ENCODE measurements at places on chromosomes 13 and 19.
A peak's percentile ranks its signal among the peaks of the same experiment; 100 is the strongest.

- no peak for DNase-seq
Observed at GRCh38 chr13:31725841-31726240, 13.5 kb upstream of the RXFP2 start.

GRCh38 chr19:30390356-30390988 lies 18.3 kb downstream of the ZNF536 start:
- DNase-seq: no peak

GRCh38 chr13:70408865-70409264 lies 300.6 kb upstream of the KLHL1 start:
- no peak for DNase-seq

DNA sequence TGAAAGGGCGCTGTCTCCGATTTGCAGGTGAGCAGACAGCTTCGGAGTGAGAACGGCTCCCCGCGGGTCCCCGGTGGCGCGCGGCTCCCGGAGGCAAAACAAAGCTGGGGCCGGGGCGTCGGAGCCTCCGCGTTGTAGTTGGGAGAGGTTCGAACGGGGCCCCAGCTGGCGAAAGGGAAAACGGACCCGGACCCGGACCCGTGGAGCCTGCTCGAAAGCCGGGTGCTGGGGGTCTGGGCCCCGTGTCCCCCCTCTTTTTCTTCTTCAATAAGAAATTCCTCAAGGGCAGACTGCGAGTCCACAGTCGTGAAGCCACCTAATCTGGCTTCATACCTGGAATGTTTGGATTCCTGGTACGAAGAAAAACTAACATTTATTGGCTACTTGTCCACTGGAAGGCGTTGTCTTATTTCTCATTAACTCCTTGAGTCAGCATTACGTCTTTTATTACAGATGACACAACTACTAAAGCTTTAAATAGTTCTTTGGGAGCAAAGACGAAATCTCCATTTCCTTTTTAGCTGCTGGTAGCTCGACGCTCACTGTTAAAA lies 632 bp upstream of the MTIF3 start:
- DNase-seq: no peak

GRCh38 chr19:56110515-56111448 lies 10.3 kb downstream of the ZNF787 start:
- no peak for DNase-seq

DNA sequence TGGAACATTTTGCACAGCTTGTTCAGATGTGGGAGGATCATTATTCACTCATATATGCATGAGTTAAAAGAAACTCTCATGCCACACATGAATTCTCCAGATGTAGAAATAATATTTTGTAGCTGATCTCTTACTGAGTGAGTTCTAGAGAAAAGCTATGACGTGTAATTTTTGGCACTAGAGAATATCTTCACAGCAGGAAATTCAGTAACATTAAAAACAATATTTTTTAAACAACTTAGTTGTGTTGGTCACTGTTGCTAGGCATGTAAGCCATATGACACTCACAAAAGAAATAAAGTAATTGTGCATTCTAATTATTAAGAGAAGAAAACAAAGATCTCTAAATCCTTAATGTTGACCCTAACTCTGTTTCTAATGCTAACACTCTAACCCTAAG lies 371.4 kb upstream of the SLC10A2 start:
- no peak for DNase-seq

- DNase-seq: no peak
Observed at GRCh38 chr19:2747349-2747748, 7.5 kb upstream of the SLC39A3 start.

DNA sequence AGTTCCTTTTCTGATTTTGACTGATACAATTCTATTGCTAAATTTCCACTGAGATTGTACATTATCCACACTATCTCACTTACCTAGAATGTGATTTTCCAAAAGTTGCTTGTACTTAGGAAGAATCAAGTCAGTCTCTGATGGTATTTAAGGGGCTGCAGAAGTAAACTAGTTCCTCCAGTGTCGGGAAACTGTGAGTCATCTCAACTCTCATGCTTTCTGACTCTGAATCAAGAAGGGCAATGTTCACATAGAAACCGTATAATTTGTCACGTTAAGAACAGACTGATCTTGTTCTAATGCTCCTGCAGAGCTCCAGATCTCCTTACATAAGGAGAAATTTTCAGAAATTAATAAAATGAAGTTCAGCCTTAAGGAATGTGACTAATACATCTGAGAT lies 369.3 kb downstream of the KLF5 start:
- DNase-seq: no peak

- DNase-seq: no peak
Observed at GRCh38 chr19:38375748-38376147, 1.4 kb downstream of the PSMD8 start.

- DNase-seq: no peak
Observed at GRCh38 chr19:15564534-15565168, 50.4 kb upstream of the CYP4F8 start.

DNA sequence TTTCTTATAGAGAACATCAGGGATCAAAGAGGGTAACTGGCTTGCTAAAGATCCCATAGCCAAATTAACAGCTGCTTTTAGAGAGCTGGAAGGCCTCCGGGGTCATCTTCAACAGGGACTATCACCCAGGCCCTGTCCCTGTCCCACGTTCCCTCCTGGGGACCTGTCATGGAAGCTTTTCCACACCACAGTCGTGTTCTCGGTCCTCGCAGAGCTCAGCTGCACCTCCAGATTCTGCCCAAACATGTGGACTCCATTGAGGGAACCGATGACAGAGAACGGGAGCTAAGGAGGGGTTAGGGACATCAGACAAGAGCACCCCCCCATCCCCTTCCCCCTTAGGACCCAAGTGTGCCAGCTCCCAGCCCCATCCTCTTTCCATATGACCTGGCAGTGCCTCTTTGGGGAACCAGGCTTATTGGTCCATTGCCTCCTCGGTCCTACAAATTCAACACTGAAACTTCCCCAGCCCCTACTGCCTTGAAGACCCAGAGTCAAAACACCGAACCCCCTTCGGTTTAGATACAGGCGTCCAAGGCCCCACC lies 568 bp downstream of the FUZ start:
- DNase-seq: no peak

- DNase-seq: no peak
Observed at GRCh38 chr13:97724450-97724849, 229.0 kb upstream of the IPO5 start.

DNA sequence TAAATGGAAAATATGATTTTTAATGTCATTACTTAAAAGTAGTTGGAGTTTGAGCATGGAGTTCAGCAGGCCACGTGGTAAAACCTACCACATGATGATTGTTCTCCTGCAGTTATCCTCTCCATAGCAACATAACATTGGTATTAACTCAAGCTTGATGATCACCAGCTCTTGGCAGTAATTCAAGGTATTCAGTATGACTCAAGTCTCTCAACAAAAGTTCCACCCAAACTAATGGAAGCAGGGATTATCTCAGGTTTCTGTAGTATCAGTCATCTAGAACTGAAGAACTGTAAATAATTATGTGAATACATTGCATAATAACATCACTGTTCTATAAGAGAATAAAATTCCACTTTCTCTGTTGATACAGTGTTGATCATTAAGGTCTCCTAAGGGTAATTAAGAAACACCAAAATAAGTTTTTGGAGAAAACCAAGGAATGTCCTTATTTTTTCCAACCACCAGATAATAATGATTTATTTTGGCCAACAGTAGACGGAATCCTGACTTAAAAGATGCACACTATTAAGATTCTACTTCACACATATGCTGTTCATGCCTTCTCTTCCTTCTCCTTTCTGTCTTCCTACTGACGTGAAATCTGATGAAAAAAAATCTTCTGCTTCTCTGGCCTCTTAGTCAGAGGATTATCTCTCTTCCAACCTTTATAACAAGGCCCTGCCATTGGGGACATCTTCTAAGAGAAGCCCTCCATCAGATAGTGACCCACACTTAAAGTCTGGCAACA lies 1092.3 kb downstream of the EFNB2 start:
- DNase-seq: no peak

- no peak for DNase-seq
Observed at GRCh38 chr13:22114630-22115311, 443.9 kb downstream of the FGF9 start.

- no peak for DNase-seq
Observed at GRCh38 chr19:2324220-2324948, 4.0 kb downstream of the LSM7 start.

GRCh38 chr19:18500376-18500775 lies 21.5 kb downstream of the ELL start:
- no peak for DNase-seq

DNA sequence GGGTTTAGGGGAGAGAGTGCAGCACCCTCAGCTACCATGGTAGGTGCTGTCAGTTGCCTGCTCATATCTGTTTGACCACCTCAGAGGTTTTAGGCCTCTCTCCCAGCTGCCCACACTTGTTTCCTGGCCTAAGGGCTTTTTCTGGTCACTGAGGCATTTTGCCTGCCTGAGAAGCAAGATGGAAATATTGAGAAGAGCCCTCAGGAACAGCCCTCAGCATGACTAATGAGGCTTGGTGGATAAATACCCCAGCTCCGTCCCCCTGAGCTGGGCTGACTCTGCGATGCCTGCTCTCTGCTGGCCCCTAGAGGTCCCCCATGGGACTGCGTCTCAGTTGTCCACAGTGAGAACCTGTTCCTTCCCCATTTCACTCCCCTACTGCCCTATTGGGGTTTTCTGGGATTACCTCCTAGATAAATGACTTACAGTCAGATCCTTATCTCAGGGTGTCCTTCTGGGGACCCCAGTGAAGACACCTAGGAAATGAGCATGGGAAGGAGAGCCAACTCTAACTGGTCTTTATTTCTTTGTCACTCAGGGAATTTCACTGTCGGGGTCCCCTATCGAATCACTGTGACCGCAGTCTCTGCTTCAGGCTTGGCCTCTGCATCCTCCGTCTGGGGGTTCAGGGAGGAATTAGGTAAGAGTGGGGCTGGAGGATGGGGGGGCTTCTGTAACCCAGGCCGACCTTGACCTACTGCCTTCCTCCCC lies 13.3 kb downstream of the PALM3 start:
- peak; percentile 67 for DNase-seq

- DNase-seq: no peak
Observed at GRCh38 chr19:1356508-1356865, 27.2 kb upstream of the NDUFS7 start.

- no peak for DNase-seq
Observed at GRCh38 chr19:32581705-32582179, 752 bp downstream of the PDCD5 start.

DNA sequence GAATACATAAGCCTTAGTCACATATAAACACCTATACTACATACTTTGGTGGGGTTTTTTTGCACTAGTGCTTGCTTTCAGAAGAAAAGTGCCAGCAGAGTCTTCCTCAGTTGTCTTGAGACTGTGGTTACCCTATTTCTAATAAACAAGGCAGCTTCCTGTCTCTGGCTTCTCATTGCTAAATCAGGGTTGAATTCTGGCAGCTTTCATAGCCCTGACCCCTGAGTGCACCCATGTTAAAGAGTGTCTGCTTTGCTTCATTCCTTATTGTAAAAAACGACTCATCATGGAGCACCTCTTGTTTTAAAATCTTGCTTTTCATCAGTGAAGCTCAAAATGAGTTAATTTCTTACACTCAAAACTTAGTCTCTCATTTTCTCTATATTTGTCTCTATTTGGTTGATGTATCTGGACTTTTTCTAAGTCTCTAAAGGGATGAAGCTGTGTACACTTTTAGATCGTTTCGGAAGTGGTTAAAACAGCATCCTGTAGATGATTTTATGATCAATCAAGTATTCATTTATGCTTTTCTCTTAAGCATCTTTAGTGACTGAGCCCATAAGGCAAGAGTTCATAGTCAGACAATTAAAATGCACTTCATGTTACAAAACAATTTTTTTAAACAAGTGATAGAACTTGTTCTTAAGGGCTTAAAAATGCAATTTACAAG lies 72.1 kb downstream of the KLF12 start:
- DNase-seq: no peak

DNA sequence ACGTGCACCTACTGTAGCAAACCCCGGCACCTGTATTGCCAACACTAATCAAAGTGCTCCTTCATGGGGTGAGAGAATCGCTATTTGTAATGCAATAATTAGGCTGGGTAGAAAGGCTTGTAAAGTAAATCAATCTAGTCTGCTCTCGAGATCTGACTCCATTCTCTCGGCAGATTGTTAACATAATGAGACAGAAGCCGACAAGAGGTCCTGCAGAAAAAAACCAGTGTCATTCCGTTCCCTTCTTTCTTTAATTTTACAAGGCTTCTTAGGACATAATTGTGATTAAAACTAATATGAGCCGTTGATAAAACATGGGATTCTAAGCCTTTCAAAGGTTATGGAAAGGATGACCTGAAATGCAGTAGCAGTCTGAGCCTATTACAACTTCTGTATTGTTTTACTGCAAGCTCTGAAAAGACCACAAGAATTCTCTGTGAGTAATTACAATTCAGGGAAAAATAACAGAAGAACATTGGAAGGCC lies 530.0 kb downstream of the PCDH9 start:
- no peak for DNase-seq

- DNase-seq: peak; percentile 49
Observed at GRCh38 chr19:1767464-1767933, 14.2 kb downstream of the ONECUT3 start.

GRCh38 chr19:33159149-33159548 lies 27.2 kb downstream of the WDR88 start:
- DNase-seq: no peak

DNA sequence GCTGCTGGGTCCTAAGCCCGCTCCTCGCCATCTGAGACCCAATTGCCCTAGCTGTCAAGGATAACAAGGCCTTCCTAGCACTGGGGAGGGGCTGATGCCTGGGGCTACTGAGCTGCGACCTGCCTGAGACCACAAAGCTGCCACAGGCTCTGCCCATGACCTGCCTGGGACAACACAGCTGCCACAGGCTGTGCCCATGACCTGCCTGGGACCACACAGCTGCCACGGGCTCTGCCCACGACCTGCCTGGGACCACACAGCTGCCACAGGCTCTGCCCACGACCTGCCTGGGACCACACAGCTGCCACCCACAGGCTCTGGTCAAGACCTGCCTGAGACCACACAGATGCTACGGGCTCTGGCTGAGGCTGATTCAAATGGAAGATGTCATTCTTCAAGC lies 54.8 kb downstream of the EPS15L1 start:
- DNase-seq: no peak

- DNase-seq: no peak
Observed at GRCh38 chr19:5356428-5356827, 15.8 kb upstream of the PTPRS start.

DNA sequence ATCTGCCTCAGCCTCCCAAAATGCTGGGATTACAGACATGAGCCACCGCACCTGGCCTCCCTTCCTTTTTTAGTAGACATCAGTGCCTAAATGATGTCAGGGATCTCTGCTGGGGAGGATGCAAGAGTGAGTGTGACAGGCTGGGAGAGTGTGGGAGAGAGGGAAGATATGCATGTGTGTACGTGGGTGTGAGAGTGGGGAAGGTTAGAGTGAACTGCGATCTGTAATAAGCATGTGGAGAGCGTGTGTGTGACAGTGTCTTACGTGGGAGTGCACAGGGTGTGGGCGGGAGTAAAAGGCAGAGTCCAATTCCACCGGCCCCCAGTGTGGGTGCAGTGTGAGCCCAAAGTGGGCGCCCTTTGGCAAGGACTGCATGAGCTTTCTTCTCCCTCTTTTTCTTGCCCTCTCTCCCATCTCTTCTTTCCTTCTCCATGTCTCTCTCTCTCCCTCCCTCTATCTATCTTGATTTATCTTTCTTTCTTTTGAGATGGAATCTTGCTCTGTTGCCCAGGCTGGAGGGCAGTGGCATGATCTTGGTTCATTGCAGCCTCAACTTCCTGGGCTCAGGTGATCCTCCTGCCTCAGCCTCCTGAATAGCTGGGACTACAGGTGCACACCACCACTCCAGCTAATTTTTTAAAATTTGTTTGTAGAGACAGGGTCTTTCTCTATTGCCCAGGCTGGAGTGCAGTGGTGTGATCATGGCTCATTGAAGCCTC lies 893 bp upstream of the NPHS1 start:
- no peak for DNase-seq
